C1 segment of cervical spinal cord (tissue), 14 donors: ENCODE measurements at places on chromosomes 7 and 10.

- no peak for DNase-seq
Measured at GRCh38 chr7:30321882-30322192, 37.4 kb downstream of the ZNRF2 start.

GRCh38 chr7:5431560-5432015 lies 8.0 kb upstream of the TNRC18 start:
- DNase-seq = no peak

DNA sequence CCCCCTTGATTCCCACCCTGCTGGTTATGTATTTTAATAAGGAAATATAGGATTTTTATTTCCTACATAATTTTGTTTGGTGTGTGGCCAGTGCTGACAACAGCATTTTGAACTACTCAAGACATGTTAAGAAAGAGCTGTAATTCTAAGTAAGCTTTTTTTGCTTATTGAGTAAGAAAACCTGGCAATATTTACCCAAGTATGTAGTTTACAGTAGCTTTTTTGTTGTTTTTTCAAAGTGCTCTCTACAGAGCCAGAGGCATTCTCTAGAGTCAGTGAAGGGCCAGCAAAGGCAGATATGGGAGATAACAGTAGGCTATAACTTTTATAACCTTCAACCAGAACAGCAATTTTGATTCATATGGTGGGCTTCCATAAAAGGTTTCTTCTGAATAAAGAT lies 63.2 kb upstream of the TMEM168 start:
- no peak for DNase-seq

DNA sequence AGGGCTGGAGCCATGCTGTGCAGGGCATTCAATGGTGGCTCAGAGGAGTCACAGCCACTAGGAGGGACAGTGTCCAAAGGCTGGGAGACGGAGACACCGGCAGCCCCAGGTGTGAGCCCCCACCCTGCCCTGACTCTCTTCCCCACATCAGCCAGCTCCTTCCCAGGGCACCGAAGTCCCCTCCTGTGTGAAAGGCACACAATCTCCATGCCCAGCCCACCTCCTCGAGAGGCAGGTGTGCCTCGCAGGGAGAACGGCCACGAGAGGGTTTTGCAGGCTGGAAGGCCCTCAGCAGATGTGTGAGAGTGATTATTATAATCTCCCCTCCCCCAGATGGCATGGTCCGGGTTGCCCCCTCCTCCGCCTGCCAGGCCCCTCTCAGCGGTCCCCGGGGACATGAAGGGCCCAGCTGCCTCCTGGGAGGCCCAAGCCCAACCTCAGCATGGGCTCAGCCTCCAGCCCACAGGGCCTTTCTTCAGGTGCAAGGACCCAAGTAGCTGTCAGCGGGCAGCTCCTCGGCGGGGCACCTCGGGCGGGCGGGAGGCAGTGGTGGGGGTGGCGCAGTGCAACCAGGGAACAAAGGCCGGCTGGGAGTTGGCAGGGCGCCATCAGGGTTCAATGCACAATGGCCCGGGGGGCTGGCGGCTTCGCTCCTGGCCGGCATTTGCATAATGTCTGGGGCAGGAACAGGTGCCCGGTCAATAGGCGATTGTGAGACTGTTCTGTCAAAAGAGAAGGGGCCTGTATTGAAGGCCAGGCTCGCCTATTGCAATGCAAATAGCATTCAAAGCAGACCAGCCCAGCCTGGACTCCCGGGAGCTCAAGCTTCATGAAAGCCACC lies 155.3 kb upstream of the ZMIZ1 start:
- peak; percentile 86 for DNase-seq

- no peak for DNase-seq
Measured at GRCh38 chr7:70923181-70923845, 208.6 kb upstream of the GALNT17 start.

DNA sequence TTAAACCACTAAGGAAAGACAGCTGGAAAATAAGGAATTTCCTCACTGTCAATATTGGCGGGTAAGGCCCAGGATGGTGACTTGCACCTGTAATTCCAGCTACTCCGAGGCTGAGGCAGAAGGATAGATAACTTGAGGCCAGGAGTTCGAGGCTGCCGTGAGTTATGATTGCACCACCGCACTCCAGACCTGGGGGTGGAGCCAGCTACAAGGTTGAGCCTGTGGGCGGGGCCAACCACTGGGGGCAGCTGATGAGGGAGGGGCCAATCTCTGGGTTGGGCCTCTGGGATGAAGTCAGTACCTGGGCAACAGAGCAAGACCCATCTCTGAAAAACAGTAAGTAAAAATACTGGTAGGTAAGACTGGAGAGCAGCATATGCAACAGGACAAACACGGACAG lies 80.1 kb upstream of the ADO start:
- DNase-seq = no peak

DNA sequence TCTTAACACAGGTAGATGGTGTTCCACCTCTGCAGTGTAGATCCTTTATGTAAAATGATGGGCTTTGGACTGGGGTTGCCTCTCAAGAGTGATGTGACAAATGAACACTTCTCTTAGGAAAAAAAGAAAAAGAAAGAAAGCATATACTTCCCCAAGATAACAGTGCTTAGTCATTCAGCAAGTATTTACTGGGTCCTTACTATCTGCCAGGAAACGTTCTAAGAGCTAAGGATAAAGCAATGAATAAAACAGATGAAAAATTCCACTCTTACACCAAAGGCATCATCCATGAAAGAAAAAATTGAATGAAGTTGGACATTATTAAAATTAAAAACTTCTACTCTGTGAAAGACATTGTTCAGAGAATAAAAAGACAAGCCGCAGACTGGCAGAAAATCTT lies 177.3 kb downstream of the C7orf25 start:
- DNase-seq = no peak
